Keratinocyte (primary cell): ENCODE measurements at places on chromosomes 1 and 21. TPM values are rescaled to one million over a fixed set of nuclear protein-coding genes. Genes with fewer than 3 reads are reported as not detected.

DNA sequence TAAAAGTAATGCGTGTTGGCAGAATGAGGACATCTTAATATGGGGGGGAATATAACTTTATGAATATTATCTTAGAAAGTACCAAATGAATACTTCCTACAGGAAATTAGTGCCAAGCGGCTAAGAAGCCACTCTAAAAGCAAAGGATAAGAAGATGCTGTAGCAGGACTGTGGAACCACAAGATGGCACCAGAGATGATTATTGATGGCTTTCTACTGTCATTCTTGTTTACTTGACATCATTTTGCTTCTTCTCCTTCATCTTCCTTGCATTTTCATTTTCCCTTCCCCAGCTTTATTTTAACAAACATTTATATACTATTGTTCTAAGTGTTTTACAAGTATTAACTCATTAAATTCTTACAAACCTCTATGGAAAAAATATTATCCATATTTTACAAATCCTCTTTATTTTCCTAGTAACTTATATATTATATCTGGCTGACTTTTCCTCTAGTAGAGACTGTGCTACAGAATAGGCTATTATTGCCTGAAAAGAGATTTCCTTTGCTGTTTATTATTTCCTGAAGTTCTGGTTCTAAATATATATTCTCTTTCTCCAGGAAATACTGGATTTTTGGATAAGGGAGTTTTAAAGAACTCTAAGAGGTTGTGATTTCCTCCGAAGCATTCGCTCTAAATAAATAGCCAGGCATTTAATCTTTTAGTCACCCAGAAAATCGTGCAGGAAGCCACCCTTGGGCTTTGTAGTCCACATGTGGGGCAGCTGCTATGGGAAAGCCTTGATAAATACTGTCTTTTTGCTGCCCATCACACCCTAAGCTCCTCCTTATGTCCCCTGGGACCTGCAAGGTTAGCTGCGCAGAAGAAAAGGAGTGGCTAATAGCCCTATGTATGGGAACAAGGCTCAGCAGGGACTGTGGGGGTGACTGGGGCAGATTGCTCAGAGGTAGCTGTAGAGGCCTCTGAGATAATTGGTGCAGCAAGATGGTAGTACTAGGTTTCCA is 69.8 kb downstream of the TPR start:
- DNase-seq: no peak

Gene KRTAP19-3
- polyA plus RNA-seq: not detected in 3 replicates

DNA sequence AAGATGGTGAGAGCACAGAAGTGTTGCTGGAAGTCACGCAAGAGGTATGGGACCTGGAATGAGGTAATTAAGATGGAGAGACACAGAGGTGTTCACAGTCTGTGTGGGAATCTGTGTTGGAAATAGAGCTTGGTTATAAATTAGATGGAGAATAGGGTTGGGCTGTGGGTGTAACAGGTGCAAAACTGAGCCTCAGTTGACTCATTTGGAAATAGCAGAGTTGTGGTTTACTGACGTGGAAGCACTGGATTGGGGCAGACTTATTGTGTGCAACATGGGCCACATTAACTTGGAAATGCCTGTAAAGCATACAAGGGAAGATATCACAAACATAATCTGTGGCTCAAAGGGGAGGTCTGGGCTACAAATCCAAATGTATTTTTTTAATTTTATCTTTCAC is 13.0 kb downstream of the CAMSAP2 start:
- DNase-seq: no peak

Gene PHLDA3
- 47.0 to 104 TPM (median 48.2 TPM) in 3 replicates for polyA plus RNA-seq

- no peak for DNase-seq
These were observed 201.7 kb downstream of the TM2D1 start for GRCh38 chr1:61523229-61523628.
